ENCODE measurements at places on chromosomes 7 and 10. TPM values are rescaled to one million over a fixed set of nuclear protein-coding genes. Genes with fewer than 3 reads are reported as not detected.

SPDYE6 gene
- not detected for total RNA-seq

GRCh38 chr10:48247680-48248079 lies 26.8 kb downstream of the FRMPD2 start:
- no peaks in the 10 kb centered on the region for H3K36me3 ChIP-seq
- no peaks in the 10 kb centered on the region for H3K27me3 ChIP-seq
- H3K4me1 ChIP-seq, result no peaks in the 10 kb centered on the region
- DNase-seq, result no peak

- no peak overlapping the region for H3K4me3 ChIP-seq
- no peak for DNase-seq
- peaks cover 7% of the 10 kb centered on the region for H3K4me1 ChIP-seq
- no peak overlapping the region for H3K27ac ChIP-seq
Measured at GRCh38 chr7:104275900-104276299, 52.5 kb upstream of the LHFPL3 start.

DNA sequence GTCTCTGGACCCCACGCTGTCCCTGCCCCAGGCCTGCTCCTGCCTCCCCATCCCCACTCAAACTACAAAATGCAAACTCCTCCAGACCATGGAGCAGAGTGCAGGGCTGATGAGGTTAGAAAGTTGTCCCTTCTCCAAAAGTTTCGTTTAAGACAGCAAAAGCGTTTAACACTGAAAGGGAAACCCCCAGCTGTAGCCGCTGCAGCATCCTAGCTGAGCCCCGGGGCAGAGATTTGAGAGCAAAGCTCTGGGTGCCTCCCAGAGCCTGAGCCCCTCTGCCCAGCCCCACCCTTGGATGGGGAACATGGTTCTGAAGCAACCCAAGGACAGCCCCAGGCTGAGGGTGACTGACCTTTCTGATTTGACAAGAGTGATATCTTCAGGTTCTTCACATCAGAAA lies 52.8 kb upstream of the ENO4 start:
- no peak for DNase-seq
- no peaks in the 10 kb centered on the region for H3K27me3 ChIP-seq
- no peak overlapping the region for H3K27ac ChIP-seq

DNA sequence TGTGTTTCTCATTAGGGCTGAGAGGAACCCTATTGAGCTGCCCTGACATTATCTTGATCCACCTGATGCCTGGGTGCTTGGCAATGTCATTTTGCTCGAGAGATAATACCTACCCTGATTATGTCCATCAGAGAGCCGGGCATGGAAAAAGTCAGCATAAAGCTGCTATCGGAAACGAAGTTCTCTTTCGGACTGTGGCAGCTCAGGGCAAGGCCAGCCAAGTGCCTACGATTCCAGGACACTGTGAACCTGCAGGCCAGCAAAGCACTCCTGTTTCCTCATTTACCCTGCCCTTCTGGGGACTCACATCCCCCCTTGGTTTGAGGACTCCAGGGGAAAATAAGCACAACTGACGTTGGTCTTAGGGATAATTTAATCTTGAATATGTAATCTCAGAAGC lies 25.2 kb upstream of the NPTX2 start:
- H3K4me3 ChIP-seq, result no peak overlapping the region
- no peaks in the 10 kb centered on the region for H3K4me1 ChIP-seq
- no peak overlapping the region for H3K27ac ChIP-seq
- DNase-seq, result no peak

HOXA9 gene
- total RNA-seq, result 0.70 TPM
